ENCODE measurements at places on chromosomes 12 and 14.

DNA sequence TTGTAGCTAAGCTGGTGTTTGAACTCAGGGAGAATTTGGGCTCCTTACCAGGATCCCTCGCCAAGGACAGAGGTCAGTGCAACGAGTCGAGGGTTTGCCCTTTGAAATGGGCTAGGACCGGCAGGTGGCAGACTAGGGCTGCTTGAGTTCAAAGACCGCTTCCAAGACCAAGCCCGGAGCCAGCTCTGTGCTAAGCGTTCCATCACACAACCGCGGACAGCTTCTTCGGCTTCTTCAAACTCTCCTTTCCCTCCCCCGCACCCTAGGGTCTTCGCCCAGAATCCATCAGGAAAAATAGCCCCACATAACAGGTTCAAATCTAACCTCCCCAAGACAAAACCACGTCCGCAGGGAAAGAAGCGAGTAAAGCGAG is 705 bp upstream of the FLVCR2 start:
- peak; percentile 2 for DNase-seq

DNA sequence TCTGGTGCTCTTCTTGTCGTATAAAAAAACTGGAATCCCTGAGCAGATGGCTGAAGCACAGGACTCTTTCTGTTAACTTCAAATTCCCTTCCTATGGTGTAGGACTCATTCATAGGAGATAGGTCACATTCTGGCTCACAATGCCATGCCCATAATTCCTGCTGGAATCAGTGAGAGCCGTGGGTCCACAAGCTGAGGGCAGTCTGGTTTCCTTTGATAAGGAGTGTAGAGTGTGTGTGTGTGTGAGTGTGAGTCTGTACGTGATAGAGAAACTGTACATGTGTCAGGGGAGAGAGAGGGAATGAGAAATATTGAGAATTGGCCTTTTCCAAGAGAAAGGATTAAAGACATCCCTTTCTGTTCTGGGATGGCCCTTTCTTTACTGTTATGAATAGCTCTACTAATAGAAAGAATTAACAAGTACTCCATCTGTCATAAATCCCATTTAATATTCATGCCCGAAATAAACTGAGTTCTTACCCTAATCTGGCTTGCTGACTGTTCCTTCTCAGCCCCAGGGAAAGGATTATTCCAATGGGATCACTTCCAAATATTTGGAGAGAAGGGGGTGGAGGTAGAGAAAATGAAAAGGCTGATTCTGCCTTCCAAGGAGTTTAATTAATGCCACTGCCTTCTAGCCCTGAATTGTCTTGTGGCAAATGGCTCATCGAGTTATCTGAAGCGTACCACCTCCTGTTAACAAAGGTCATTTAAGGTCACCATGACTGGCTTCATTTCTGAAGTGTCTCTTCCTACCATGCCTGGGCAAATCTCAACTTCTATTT is 79.0 kb downstream of the TMX1 start:
- no peak for DNase-seq

- no peak for DNase-seq
These were observed 15.4 kb upstream of the BCAT1 start for GRCh38 chr12:24964342-24964741.

- DNase-seq = no peak
These were observed 44.7 kb upstream of the BMP4 start for GRCh38 chr14:54001189-54001878.

- no peak for DNase-seq
These were observed 100.2 kb downstream of the PDZRN4 start for GRCh38 chr12:41288142-41288811.

GRCh38 chr14:102594514-102595175 is 2.2 kb downstream of the RCOR1 start:
- DNase-seq = no peak

DNA sequence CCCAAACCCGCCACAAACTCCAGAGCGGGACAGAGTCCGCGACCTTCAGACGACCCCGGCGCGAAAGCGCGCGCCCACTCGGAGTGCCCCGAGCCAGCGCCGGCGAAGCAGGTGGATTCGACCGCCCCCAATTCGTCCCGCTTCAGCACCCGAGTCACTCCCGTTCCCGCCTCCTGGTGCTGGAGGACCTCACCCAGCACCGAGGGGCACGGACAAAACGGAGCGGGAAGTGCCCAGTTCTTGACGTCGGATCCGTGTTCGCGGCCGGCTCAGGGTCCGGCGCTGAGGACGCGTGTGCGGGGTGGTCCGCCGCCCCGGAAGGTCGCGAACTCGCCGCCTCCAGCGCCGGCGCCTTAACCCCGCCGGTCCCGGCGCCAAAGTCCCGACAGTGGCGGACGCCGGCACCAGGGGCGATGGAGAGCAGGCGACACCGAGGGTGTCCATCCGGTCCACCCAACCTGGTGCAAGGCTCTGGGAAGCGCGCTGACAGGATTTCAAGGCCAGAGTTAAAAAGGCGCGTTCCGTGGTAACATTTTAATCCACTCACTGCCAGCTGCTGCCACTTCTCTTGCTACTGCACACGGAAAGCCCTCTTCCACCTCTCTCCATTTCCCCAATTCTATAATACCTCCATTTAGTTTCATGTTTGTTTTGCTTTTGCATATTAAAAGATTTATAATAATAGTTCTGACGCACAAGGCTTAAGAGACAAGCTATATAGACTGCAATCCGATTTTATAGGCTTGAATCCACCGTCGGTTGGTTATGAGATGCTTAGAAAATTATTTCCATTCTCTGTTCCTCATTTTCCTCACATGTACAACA is 240.0 kb upstream of the CPNE8 start:
- DNase-seq = no peak
